ENCODE measurements at places on chromosomes 11 and 22.

- DNase-seq = no peak
These were observed 80.9 kb upstream of the CSNK2A3 start for GRCh38 chr11:11433960-11434359.

DNA sequence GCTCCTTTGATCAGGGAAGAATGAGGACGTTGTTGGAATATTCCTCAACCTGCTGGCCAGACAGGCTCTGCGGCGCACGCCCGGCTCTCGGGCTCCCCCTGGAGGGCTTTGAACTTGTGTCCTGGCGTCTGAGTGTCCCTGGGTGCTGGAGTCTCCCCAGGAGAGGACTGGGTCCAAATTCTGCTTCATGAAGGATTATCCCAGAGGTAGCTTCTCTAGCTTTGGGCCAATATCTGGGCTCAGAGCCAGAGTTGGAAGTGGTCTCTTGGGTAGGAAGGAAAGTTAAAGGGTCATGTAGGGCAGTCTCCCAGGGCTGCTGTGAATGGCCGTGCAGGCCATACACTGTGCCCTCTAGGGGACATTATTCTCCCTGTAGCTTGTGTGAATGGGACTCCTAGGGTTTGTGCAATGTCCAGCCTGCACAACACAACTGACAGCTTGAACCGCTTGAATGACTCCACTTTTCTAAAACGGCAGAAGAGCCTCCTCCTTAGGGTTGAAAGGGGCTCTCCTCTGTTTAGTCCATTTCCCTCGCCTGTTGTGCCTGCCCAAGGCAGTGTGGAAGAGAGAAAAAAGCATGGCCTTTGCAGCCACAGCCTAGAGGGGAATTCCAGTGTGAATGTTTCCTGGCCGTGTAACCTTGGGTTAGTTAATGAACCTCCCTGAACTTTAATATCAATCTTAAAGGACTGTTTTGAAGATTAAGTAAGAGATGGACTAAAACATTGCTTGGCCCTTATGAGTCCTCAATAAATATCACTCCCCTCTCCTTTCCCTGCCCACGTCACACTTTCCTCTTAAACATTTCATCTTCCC, 111.2 kb upstream of the THY1 start:
- DNase-seq = no peak

GRCh38 chr22:48783821-48784266, 1043.8 kb downstream of the BRD1 start:
- DNase-seq = no peak

GRCh38 chr11:69617682-69618081, 23.3 kb upstream of the CCND1 start:
- DNase-seq = no peak

- DNase-seq = no peak
These were observed 249.8 kb upstream of the BLID start for GRCh38 chr11:122365610-122366360.

- no peak for DNase-seq
These were observed 56.6 kb downstream of the CDON start for GRCh38 chr11:126006068-126006467.

- DNase-seq = no peak
These were observed 194.0 kb downstream of the CASP12 start for GRCh38 chr11:104704146-104704830.
